ENCODE measurements at places on chromosomes 16 and 17. TPM values are rescaled to one million over a fixed set of nuclear protein-coding genes. Genes with fewer than 3 reads are reported as not detected.

TMC7 gene
- 1.0 TPM for total RNA-seq

ZNF597 gene
- 2.0 TPM for total RNA-seq

DNA sequence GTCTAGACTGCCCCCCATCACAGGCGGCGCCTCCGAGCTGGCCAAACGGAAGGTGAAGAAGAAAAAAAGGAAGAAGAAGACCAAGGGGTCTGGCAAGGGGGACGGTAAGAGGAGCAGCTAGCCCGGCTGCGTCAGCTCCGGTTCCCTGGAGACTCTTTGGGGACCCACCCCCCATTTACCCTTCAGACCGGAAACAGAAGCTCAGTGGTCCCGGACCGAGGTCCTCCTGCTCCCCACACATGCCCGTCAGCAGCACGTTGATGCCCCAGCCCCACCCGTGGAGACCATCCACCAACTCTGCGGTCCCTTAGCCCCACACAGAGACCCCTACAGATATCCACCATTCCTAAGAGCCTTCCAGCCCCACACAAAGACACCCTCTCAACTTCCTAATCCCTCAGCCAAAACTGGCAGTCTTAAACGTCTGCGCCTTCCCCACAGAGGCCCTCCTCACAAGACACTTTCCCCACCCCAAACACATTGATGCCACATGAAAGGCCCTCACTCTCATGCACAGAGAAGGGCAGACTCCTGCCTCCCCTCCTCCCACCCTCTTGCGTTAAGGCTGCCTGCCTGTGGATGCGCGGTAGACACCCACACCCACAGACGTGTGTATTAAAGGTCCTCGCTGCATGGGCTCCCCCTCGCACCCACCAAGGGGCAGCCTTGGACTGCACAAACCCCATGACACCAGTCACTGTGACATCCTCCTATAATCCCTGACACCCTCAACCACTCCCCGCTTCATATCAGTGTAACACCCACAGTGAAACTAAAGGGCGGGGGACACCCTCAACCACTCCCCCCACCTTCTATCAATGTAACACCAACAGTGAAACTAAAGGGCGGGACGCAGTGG, 58.2 kb upstream of the RPH3AL start:
- peaks cover 17% of the 10 kb centered on the region for H3K4me1 ChIP-seq
- H3K27me3 ChIP-seq: no peaks in the 10 kb centered on the region
- peaks cover 4% of the 10 kb centered on the region for H3K36me3 ChIP-seq
- peak overlapping the region; percentile 89 for H3K27ac ChIP-seq
- no peak for DNase-seq

DNA sequence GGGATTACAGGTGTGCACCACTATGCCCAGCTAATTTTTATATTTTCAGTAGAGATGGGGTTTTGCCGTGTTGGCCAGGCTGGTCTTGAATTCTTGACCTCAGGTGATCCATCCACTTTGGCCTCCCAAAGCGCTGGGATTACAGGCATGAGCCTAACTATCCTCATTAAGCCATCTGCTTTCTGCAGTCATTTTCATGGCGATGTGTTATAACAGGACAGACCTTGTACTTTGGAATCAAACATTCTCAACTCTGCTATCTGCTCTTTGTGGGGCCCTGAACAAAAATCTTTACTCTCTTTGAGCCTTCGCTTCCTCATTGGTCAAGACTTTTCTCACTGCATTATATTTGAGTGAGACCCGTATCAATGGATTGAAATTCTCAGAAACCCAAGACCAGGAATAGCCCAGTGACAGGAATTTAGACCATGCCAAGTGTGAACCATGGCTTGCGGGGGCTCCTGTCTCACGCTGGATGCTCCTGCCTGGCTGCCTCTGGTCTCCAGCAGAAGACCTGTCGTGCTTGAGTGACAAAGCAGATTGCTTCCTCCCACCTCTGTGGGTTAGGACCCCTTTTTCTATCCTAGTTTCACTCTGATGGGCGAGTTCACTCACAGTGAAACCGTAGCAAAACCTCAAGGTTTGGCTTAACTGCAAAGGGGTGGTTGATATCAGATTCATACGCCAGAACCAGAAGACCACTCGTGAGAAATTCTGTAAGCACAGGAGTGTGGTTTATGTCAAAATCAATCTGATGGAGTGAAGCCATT, 519.1 kb downstream of the MAF start:
- H3K36me3 ChIP-seq: no peaks in the 10 kb centered on the region
- no peaks in the 10 kb centered on the region for H3K4me1 ChIP-seq
- H3K4me3 ChIP-seq: no peak overlapping the region
- H3K27ac ChIP-seq: no peak overlapping the region

DNA sequence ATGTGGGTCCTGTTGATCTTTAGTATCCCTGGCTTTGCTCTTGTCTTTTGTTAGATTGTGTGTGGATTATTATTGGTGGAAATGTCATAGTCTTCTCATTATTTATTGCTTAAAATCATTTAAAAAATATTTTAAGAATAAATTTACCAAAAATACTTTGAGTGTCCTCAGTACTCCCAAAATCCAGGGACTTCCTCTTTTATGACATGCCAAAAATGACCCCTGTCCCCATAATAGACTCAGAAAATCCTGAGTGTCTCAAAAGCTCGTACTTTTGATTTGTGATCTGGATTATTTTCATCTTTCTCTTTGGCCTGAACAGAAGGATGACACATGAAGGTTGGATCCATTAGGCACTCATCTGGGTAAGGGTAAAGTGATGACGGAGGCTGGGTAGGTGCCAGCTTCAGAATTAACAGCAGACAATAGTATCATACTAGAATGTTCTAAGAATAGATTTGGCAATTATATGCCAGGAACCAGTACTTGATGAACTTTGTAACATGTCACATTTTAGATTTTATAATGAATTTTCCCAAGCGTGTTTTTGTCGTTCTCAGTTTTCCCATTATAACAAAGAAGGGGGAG, 602.2 kb upstream of the CDH8 start:
- H3K4me1 ChIP-seq: peaks cover 8% of the 10 kb centered on the region
- no peaks in the 10 kb centered on the region for H3K27me3 ChIP-seq
- H3K27ac ChIP-seq: no peak overlapping the region
- H3K4me3 ChIP-seq: no peak overlapping the region
- H3K36me3 ChIP-seq: no peaks in the 10 kb centered on the region

GRCh38 chr17:79977161-79977631, 58.5 kb downstream of the TBC1D16 start:
- H3K27me3 ChIP-seq: no peaks in the 10 kb centered on the region
- no peaks in the 10 kb centered on the region for H3K36me3 ChIP-seq
- H3K27ac ChIP-seq: no peak overlapping the region
- H3K4me1 ChIP-seq: no peaks in the 10 kb centered on the region

- H3K4me3 ChIP-seq: no peak overlapping the region
- no peak for DNase-seq
- H3K27ac ChIP-seq: peak overlapping the region; percentile 54
- peaks cover 18% of the 10 kb centered on the region for H3K36me3 ChIP-seq
- H3K27me3 ChIP-seq: no peaks in the 10 kb centered on the region
Observed at GRCh38 chr16:53219371-53219770, 164.6 kb downstream of the CHD9 start.

- no peaks in the 10 kb centered on the region for H3K36me3 ChIP-seq
- H3K4me3 ChIP-seq: no peak overlapping the region
- DNase-seq: no peak
- no peaks in the 10 kb centered on the region for H3K4me1 ChIP-seq
Observed at GRCh38 chr17:36816907-36817288, 120.4 kb upstream of the LHX1 start.

GRCh38 chr17:79838522-79839274, 542 bp downstream of the CBX4 start:
- peaks cover 37% of the 10 kb centered on the region for H3K27me3 ChIP-seq
- H3K36me3 ChIP-seq: peaks cover 17% of the 10 kb centered on the region
- DNase-seq: peak; percentile 54
- H3K4me3 ChIP-seq: peak overlapping the region; percentile 82
- peaks cover 66% of the 10 kb centered on the region for H3K4me1 ChIP-seq
- H3K27ac ChIP-seq: peak overlapping the region; percentile 91

DNA sequence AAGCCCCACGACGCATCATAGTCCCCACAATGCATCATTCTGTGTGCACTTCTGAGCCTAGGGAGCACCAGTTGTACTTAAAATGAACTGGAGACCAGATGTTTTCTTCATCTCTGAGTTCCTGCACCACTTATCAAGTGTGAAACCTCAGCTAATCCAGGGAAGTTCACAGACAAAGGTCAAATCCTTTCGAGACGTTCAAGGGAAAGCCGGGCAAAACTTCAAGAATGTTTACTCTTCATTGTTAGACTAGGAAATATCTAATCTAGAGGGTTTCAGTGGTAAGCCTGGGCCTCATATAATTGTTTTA, 4.6 kb upstream of the PMP22 start:
- no peak for DNase-seq
- H3K4me3 ChIP-seq: no peak overlapping the region
- no peaks in the 10 kb centered on the region for H3K27me3 ChIP-seq
- peak overlapping the region; percentile 53 for H3K27ac ChIP-seq
- H3K4me1 ChIP-seq: no peaks in the 10 kb centered on the region

PSMC3IP gene
- total RNA-seq: 1.8 TPM

PRSS21 gene
- not detected for total RNA-seq

GRCh38 chr17:17741349-17742023, 60.2 kb downstream of the RAI1 start:
- H3K36me3 ChIP-seq: no peaks in the 10 kb centered on the region
- no peak overlapping the region for H3K27ac ChIP-seq
- H3K4me3 ChIP-seq: no peak overlapping the region
- H3K4me1 ChIP-seq: peaks cover 57% of the 10 kb centered on the region

GRCh38 chr17:50461550-50462132, 7.0 kb downstream of the CHAD start:
- no peak for DNase-seq
- H3K36me3 ChIP-seq: no peaks in the 10 kb centered on the region
- no peaks in the 10 kb centered on the region for H3K4me1 ChIP-seq
- peaks cover 2% of the 10 kb centered on the region for H3K27me3 ChIP-seq

DNA sequence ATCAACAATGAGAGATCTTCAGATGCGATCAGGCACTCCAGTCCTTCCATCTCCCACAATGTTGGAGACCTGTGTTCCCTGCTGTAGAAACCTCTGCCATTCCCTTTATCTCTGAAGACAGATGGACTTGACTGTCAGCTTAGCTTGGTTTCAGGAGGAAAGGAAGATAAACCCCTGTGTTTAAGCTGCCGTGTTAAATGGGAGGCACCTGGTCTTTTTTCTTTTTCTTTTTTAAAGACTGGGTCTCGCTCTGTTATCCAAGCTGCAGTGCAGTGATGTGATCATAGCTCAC, 63.1 kb downstream of the USP22 start:
- H3K4me3 ChIP-seq: no peak overlapping the region
- no peak for DNase-seq
- H3K27me3 ChIP-seq: peaks cover 18% of the 10 kb centered on the region
- no peaks in the 10 kb centered on the region for H3K36me3 ChIP-seq

GRCh38 chr17:14616528-14616927, 315.6 kb downstream of the HS3ST3B1 start:
- H3K36me3 ChIP-seq: no peaks in the 10 kb centered on the region
- no peak overlapping the region for H3K4me3 ChIP-seq
- H3K4me1 ChIP-seq: no peaks in the 10 kb centered on the region
- no peaks in the 10 kb centered on the region for H3K27me3 ChIP-seq
- H3K27ac ChIP-seq: no peak overlapping the region
- DNase-seq: no peak

DNA sequence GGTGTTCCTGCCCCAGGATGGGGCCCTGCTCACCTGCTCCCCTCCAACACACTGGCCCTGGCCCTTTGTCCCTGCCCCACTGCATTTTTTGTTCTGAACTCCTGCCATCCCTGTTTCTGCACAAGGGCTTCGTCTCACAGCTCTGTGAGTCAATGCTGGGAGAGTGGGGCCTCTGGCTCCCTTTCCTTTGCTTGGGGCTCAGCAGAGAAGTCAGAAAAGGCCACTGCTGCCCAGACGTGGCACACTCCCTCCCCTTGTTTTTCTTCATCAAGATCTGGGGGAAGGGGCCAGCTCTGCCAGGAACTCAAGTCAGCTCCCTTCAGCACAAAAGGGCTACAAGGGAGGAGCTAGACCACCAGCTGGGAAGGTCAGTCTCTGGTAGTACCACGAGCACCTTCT, 8.9 kb downstream of the PROCA1 start:
- no peaks in the 10 kb centered on the region for H3K27me3 ChIP-seq
- peaks cover 73% of the 10 kb centered on the region for H3K36me3 ChIP-seq
- no peak overlapping the region for H3K27ac ChIP-seq
- H3K4me1 ChIP-seq: no peaks in the 10 kb centered on the region
- no peak for DNase-seq

DNA sequence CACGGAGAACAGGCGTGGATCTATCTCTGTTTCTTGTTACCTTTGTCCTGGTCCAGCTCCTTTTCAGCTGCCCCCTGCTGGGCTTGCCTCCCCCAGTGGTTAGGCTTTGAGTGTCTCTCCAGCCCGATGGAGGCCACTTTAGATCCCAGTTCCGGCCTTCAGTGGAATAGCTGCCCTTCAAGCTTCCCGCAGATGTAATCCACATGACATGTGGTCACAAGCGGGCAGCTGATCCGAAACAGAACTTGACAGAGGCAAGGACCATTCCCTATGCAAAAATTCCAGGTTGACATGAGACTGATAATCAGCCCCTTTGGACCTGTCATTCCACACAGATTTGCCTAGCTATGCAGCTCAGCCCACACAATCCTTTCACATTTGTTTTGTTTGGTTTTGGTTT, 40.6 kb upstream of the AQP8 start:
- peaks cover 26% of the 10 kb centered on the region for H3K36me3 ChIP-seq
- peak; percentile 5 for DNase-seq
- H3K27me3 ChIP-seq: no peaks in the 10 kb centered on the region
- H3K4me3 ChIP-seq: no peak overlapping the region
- no peaks in the 10 kb centered on the region for H3K4me1 ChIP-seq

GRCh38 chr16:89478576-89479221, 11.7 kb downstream of the ANKRD11 start:
- H3K4me3 ChIP-seq: no peak overlapping the region
- no peak for DNase-seq
- H3K4me1 ChIP-seq: peaks cover 95% of the 10 kb centered on the region
- H3K27me3 ChIP-seq: no peaks in the 10 kb centered on the region
- no peaks in the 10 kb centered on the region for H3K36me3 ChIP-seq

- H3K27me3 ChIP-seq: no peaks in the 10 kb centered on the region
- H3K36me3 ChIP-seq: no peaks in the 10 kb centered on the region
- peak overlapping the region; percentile 46 for H3K27ac ChIP-seq
- H3K4me1 ChIP-seq: peaks cover 58% of the 10 kb centered on the region
- peak overlapping the region; percentile 36 for H3K4me3 ChIP-seq
- DNase-seq: peak; percentile 83
Observed at GRCh38 chr17:7436556-7437368, 1.5 kb downstream of the TMEM102 start.

- H3K36me3 ChIP-seq: no peaks in the 10 kb centered on the region
- H3K27ac ChIP-seq: peak overlapping the region; percentile 87
Observed at GRCh38 chr17:78933025-78933958, 8.1 kb upstream of the TIMP2 start.

GRCh38 chr17:10799407-10799806, 4.5 kb downstream of the TMEM238L start:
- DNase-seq: no peak
- H3K4me3 ChIP-seq: no peak overlapping the region
- H3K27ac ChIP-seq: no peak overlapping the region
- H3K36me3 ChIP-seq: no peaks in the 10 kb centered on the region

DNA sequence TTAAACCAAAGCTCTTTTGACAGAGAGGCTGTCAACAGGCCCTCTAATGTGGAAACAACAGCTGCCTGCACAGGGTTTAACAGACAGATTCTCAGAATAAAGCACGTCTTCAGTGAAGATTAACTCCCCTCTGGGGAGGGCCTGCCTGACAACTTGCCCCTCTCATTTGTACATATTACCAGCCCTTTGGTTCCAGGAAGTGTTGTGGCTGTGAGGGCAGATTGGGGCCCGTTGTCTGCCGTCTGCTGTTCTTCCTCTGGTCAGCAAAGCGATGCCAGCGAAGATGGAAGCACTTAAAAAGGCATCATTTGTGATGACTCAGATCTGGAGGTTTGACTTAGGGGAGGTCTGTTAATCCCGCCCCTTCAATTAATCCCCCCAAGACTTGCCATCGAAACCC, 177.0 kb upstream of the IRX6 start:
- peaks cover 7% of the 10 kb centered on the region for H3K27me3 ChIP-seq
- H3K4me1 ChIP-seq: no peaks in the 10 kb centered on the region
- H3K4me3 ChIP-seq: no peak overlapping the region
- no peak overlapping the region for H3K27ac ChIP-seq

Data from heart right ventricle (tissue), 16 donors.